ENCODE measurements at places on chromosomes 7 and 10.

- DNase-seq, result no peak
Measured at GRCh38 chr10:113331961-113332360, 220.9 kb upstream of the HABP2 start.

DNA sequence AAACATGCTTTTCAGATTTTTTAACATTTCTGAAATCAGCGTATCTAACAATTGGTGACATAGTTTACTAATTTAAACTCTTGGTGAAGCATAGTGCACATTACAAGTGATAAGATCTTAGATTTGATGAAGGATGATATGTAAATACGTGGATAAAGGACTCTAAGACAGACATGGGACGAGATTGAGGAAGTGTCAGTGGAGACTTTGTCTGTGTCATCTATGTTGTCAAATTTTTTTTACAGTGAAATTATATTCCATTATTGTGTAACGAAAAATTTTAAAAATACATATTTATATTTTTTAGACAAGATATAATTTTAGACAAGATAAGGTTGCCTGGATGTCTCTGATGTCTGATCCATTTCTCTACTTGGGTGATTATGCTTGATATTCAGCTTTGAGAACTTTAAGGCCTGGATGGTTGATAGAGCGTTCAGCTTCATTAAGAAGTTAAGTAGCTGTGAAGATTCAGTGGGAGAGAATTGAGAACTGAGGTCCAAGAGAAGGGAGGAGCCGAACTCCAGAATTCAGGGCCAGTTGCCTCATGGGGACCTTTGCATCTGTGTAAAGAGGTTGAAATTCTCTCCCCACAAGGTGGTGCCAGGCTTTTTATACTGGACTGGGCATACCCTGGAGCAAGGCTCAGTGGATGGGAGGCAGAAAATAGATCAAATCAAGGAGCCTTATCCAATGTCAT, 62.7 kb downstream of the KAT6B start:
- no peak for DNase-seq

GRCh38 chr10:127738512-127739424, 1.8 kb downstream of the FOXI2 start:
- no peak for DNase-seq

DNA sequence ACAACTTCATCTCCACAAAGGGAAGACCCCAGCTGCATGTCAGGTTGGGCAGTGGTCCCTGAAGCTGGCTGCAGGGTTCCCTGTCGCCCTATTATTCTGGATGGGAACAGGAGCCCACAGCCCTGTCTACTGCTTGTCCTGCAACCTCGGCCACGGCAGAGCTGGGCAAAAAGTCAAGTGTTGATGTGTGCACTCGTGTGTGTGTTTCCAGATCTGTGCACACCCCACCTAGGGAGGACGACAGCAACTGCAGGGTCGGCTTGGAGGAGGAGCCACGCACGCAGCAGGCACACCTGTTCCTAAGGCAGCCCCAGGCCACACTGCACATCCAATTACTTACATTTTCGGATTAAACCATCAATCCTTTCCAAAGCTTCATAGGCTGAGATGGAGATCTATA, 23.6 kb downstream of the PITRM1 start:
- DNase-seq, result no peak

GRCh38 chr10:1308173-1308961, 252.2 kb downstream of the WDR37 start:
- DNase-seq, result no peak

DNA sequence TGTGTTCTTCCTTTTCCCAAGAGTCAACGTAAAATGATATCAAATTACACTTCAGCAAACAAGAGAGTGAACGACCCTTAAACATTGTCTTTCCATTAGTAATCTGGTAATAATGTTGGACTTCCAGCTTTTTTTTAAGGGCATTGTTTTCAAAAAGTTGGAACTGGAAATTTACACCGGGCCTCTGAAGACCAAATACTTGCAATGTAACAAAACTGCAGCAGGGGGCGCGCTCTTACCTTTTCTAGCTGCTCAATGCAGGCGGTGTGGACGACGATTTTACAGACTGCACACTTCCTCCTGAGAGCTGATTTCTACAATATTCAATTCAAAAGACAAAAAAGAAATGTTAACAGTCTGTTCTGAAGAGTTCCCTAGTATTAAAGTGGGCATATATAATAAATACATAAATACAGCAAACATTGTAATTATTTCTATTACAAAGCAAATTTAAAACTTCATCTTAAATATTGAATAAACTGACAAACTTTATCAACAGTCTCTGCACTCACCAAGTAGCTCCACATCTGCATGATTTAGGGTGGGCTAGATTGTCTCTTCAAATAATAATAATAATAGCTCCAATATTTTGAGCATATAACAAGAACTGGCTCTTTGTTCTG, 190.4 kb downstream of the DGKI start:
- DNase-seq, result peak; percentile 72

- DNase-seq, result no peak
Measured at GRCh38 chr10:103836861-103837260, 18.5 kb downstream of the SH3PXD2A start.

GRCh38 chr7:157807510-157807909, 470.7 kb downstream of the DNAJB6 start:
- no peak for DNase-seq

GRCh38 chr10:63008491-63008890, 124.6 kb upstream of the NRBF2 start:
- DNase-seq, result no peak

- no peak for DNase-seq
Measured at GRCh38 chr7:36880108-36880507, 155.8 kb upstream of the AOAH start.

- no peak for DNase-seq
Measured at GRCh38 chr10:14654821-14655382, 119.8 kb downstream of the FAM107B start.

DNA sequence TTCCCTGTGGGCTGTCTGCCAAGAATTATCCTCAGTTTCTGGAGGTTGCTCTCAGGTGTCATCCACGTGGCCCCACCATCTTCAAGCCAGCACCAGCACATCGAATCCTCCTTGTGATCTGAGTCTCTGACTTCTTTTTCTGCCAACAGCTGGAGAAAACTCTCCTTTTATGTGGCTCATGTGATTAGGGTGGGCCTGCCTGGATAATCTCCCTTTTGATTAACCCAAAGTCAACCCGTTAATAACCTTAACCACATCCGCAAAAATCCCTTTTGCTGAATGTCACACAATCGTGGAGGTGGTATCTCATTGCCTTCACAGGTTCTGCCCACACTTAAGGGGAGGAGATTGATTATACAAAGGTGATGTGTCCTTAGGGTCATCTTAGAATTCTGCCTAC, 73.8 kb downstream of the LRGUK start:
- DNase-seq, result no peak

DNA sequence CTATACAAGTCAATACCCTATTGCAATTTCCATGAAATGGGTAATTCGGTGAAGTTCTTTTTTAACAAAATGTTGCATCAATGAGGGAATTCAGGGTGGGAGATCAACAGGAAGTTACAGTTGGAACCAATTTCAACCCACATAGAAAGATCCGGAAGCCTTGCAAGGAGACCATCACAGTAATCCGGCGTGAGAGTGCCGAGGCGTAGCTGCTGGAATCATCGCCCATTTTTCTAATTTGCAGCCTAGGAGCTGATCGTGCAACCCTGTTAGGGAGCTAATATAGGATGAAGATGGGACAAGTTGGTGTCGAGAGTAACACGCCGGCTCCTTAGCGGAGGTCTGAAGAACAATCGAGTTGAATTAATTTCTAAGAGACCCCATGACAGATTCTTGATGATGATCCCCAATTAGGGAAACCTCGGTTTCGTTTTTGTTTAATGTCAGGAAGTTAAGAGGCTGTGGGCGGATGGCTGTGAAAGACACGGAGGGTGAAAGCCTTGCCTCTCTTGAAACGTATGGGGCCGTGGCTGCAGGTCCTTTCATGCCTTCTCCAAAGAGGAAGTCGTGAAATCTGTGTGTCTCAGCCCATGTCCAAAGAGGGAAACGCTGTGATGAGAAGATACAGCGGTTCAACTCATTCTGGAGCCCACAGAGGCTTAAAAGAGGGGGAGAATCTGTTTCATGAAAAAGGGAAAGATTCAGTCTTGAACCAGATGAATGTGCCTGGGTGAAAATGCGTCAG, 51.2 kb upstream of the CARD11 start:
- peak; percentile 50 for DNase-seq

- no peak for DNase-seq
Measured at GRCh38 chr10:80589726-80590373, 52.1 kb downstream of the SH2D4B start.

GRCh38 chr10:112373912-112374338, at the start of gene ACSL5:
Gene ACSL5, plus strand, starts transcription at chr10:112374116. Its CDS starts 20,831 bp downstream, at chr10:112394947.
- DNase-seq, result no peak

All from activated CD4-positive, alpha-beta T cell treated with anti-CD3 and anti-CD28 coated beads, Interleukin-2, Interleukin-4, amounts not matched to agents 100 ng/mL and 50 ng/mL, durations not matched to agents 16 hours and 8 hours (primary cell).